ENCODE measurements at places on chromosomes 2 and 18.

- DNase-seq: no peak
These were observed 40.5 kb downstream of the INO80C start for GRCh38 chr18:35457140-35457704.

GRCh38 chr2:35530615-35531135 lies 824.9 kb upstream of the CRIM1 start:
- no peak for DNase-seq

- no peak for DNase-seq
These were observed 16.9 kb downstream of the LCT start for GRCh38 chr2:135820003-135820618.

GRCh38 chr2:27792759-27793158 lies 21.2 kb downstream of the MRPL33 start:
- DNase-seq: no peak

- no peak for DNase-seq
These were observed 16.9 kb upstream of the VPS54 start for GRCh38 chr2:64036034-64036705.

DNA sequence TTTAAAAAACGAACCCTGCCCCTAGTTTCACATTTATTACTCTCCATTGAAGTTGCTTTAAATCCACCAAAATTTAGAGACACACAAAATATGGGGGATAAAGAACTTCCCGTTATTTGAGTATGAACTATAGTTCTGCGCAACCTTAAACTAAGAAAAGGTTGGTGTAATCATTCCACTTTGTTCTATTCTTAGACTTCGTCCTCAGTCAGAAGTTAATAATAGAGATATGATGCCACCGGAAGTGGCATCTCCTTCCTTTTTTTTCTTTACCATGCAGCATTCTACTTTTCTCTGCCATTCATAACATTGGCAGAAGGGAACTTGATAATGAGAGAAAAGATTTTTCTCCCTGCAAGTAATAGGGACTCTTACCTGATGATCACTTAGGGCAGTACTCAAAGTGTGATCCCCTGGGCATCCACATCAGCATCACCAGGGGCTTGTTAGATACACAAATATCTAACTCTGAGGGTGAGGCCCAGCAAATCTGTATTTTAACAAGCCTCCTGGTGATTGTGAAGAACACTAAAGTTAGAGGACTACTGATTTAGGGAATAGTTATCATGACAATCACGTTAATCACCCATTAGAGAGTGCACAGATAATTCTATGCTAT lies 147.7 kb upstream of the DTNA start:
- no peak for DNase-seq

- DNase-seq: no peak
These were observed 35.7 kb upstream of the ACTR3 start for GRCh38 chr2:113854208-113854607.

GRCh38 chr2:200733713-200734198 lies 78.0 kb upstream of the BZW1 start:
- DNase-seq: no peak

- DNase-seq: no peak
These were observed 106.3 kb upstream of the SEC11C start for GRCh38 chr18:59033359-59033758.

DNA sequence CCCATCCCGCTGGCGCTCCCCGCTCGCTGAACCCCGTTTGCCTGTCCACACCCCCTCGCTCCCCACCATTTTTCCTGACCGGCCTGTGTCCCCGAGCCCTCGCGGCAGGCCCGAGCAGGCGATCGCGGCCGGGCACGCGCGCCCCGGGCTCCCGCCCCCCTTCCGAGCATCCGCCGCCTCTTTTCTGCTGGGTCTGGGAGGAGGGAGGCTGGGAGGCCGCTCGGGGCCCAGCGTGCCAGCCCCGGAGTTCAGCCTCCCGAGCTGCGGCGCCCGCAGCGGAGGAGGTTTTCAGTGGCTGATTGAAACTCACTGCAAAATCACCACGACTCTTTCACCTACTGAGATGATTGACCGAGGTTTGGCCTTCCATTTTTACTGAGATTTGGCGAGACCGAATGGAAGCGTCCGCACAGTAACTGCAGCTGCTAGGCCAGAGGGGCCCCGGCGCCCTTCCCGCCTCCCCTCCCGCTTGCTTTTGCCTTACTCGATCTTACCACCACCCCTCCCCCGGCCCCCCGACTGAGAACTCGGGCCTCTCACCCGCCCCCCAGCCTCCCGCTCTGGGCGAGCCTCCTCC lies 4.8 kb downstream of the SOX11 start:
- DNase-seq: peak; percentile 71

- no peak for DNase-seq
These were observed 1.4 kb upstream of the SLC20A1 start for GRCh38 chr2:112644155-112644932.

DNA sequence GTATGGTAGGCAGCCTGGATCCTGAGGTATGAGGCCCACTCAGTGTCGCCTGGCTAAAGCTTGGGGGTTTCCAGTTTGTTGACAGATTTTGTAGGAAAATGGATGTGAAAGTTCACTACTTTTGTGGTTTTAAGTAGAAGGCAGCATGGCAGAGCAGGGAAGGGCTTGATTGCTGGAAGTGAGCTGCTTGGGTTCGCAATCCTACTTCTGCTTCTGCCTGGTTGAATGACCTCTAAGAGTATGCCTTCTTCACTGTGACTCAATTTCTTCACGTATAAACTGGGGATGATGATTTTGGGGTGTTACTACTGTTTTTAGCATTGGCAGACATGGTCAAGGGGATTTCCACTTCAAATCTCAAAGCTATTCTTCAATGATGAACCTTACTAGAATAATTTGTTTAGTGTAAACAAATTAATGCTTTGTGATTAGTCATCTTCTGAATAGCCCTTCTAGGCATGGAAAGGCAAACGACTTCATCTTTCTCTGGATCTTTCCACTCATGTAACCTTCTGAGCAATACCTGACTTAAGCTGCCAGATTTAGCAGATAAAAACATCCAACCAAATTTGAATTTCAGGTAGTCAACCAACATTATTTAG lies 13.2 kb downstream of the BMP10 start:
- DNase-seq: no peak

- no peak for DNase-seq
These were observed 76.5 kb downstream of the SOCS6 start for GRCh38 chr18:70365361-70365760.

DNA sequence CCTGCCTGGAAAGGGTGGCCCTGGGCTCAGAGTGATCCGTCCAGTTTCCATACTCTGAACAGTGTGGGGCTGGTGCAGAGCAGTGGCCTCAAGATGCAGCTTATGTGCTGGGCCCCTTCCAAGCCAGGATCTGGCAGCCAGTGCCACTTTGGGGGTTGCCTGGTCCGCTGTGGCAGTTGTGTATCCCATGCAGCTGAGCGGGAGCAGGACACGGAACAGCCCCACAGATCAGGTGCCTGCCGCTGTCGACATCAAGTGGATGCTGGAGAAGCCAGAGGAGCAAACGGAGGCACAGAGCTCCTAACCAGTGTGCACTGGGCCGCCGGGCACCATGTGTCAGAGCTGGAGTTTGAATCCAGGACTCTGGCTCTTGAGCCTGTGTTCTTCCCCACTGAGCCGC lies 112.0 kb downstream of the CABLES1 start:
- DNase-seq: no peak

GRCh38 chr2:8542381-8543059 lies 139.3 kb upstream of the ID2 start:
- no peak for DNase-seq

GRCh38 chr2:218035463-218036100 lies 32.8 kb upstream of the TNS1 start:
- no peak for DNase-seq

GRCh38 chr2:26745609-26746327 lies 18.3 kb upstream of the SLC35F6 start:
- peak; percentile 53 for DNase-seq

- DNase-seq: no peak
These were observed 12.6 kb downstream of the MRPL44 start for GRCh38 chr2:223969856-223970255.

DNA sequence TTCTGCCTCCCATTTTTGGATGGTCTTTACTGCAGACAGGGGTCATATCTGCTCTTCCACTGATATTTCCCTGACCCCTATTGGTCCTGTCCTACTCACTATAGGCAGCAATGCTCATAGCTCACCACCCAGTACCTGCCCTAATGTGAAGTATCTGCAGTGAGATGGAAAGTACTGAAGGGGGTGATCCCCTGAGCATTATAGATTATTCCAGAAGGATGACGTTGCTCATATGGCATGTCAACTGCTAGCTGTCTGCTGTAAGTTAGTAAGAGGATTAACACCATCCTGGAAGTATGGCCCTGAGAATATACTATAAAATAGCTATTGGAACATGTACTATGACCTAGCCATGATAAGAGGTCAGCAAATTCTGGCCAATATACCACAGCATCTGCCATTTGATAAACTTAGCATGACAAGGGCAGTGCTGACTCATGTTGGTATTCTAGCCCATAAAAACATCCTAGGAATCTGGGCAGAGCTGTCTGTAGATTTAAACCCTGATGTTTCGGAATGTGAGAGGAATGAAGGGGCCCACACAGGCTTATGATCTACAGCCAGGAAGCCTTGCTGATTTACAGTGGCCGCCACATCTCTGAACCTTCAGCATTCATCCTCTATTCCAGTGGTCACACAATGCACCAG lies 451.4 kb downstream of the TNS1 start:
- DNase-seq: no peak

- DNase-seq: no peak
These were observed 68.3 kb upstream of the PPM1B start for GRCh38 chr2:44100351-44100750.

DNA sequence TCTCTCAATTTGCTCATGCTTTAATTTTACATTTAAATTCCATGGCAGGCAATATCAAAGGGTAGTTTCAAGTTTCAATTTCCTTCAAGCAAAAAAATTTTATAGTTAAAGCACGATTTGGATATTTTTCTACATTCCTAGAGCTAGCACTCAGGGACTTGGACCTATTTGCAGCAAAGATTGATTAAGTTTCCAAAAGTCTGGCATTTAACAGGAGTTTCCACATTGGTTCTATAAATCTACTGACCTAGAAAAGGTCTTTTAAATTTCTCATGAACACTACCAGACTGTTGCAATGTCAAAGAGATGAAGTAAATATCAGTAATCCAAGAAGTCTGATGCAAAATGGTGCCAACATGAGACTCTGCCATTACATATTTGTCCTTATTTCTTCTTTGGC lies 253.7 kb upstream of the LINC00305 start:
- no peak for DNase-seq

GRCh38 chr2:6994536-6995128 lies 77.4 kb downstream of the RNF144A start:
- DNase-seq: no peak

- DNase-seq: no peak
These were observed 236.4 kb downstream of the HDAC4 start for GRCh38 chr2:239164335-239164871.

- DNase-seq: no peak
These were observed 83.4 kb upstream of the B3GNT7 start for GRCh38 chr2:231312066-231312465.

GRCh38 chr18:42446195-42446594 lies 491.2 kb downstream of the PIK3C3 start:
- DNase-seq: no peak

DNA sequence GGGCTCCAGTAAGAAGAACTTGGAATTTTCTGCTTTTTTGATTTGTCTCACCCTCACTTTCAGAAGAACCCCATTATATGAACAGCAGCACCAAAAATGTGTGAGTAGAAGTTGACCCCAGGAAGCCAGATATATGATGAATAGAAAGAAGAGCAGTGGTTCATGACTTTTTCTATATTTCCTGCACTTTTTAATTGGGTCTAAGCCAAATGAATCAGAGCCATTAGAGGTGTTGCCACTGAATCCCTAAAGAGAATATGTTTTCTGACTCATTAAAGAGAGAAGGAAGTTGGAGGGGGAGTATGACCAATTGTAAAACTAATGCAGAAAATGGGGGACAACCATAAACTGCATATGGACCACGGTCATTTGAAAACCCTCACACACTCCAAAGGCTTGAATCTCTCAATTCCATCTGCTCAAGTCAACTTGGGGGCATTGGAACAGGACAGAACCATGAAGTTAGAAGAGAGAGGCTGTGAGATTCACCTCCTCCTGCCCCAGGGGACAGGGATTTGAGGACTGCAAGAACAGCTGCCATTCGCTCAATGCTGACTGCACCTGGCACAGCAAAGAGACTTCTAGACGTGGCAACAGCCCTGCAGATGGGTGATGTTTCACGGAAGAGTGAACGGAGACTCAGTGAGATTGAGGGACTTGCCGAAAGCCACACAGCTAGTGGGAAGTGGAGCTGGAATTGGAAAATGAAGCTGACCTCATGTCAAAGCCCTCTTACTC lies 3.0 kb downstream of the DAPL1 start:
- no peak for DNase-seq

DNA sequence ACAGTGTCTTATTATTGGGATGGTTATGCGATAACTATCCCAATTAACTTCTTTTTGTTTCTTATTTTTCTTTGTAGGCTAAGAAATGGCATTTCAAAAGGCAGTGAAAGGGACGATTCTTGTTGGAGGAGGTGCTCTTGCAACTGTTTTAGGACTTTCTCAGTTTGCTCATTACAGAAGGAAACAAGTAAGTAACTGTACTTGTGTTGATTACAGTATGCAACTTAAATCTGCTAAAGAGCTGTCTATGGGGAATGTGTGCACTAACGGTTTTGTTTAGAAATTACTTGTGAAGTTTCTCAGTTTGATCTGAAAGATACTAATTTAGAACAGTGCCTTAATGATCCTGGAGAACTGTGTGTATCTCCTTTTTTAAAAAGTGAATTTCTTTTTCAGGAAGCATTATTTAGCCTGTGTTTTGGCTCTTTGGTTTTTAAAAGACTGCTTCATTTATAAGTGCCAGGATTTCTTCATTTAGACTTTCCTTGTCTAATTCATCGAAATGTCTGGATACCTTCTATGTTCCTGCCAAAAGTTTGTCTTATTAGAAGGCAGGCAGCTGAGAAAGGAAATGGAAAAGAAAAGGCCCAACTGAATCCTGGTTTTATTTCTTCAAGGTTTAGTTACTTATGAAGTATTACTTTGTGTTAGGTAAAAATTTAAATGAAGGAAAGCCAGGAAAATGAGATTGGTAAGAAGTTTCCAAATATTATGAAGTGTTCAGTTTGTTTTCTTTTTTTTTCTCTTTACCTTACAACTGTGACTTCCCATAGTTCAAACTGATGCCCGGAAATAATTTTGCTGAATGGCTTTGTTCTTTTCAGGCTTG lies 40.1 kb downstream of the GPD2 start:
- no peak for DNase-seq

DNA sequence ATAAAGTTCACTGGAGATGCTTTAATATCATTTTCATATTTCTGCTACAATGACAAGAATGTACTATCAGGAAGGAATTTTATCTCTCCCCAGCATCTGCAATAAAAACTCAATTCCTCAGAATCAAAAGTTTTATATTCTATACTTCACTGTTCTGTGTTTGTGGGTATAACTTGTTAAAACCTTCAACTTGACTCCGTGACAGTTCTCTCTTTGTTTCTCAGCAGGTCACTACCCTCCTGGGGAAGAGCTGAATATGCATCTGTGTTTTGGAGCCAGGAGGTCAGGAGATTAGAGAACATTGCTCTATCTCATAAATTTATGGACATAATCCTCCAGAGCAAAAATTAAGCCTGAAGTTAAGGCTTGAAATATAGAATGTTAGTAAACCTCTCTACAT lies 411.4 kb downstream of the TRIB2 start:
- no peak for DNase-seq
